ENCODE measurements at places on chromosomes 5 and 9.

- DNase-seq = no peak
These were observed 929.7 kb upstream of the SEMA6A start for GRCh38 chr5:117504305-117504704.

DNA sequence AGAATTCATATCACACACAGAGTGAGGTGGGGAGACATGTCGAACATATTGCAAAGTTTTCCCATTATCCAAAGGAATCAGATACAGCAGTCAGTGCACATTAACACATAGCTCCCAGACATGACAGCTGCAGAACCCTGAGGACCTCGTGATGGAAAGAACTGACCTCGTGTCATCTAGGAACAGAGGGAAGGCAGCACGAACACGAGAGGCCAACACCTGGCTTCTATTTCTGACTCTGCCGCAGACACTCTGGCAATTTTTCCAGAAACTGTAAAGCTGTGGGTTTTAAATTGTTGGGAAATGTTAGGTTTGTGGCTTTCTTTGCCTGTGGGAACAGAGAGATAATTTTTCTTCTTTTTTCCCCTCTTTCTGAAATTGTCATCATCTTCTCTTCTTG lies 315.0 kb upstream of the PIK3R1 start:
- DNase-seq = no peak

DNA sequence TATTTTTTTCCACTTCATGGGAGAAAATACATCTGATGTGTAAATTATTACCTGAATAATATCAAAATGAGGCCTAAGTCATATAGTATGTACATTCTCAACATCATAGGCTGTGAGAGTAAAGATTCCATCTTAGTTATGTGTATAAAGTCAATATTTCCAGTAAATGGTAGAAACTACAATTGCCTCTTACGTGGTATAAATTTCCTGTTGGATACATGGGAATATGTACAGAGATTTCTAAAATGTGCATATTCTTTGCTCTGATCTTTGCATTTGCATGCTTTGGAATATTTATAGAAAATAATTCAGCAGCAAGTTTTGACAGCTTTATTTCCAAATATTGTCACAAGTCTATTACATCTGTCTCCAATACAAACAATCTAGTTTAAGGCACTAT lies 78.8 kb downstream of the GABRB2 start:
- no peak for DNase-seq

- no peak for DNase-seq
These were observed 158.9 kb upstream of the EGFLAM start for GRCh38 chr5:38099205-38100168.

DNA sequence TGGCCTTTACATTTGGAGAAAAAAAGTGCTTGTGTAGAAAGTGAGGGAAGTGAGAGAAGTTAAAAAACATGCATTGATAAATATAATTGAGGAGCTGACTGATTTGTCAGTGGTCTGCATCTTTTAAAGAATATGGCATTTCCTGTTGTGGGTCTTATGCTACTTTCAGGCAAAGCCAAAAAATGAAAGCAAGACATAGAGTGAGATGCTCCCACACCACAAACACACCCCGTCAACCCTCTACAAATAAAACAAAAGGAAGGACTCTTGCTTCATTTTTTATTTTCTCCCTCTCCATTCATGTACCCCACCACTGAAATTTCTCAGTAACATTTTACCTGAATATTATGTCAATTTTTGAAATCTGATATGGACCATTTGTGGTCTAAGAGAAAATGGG lies 22.1 kb upstream of the PLCXD3 start:
- no peak for DNase-seq

- no peak for DNase-seq
These were observed 2.4 kb downstream of the BBLN start for GRCh38 chr9:128162215-128163026.

DNA sequence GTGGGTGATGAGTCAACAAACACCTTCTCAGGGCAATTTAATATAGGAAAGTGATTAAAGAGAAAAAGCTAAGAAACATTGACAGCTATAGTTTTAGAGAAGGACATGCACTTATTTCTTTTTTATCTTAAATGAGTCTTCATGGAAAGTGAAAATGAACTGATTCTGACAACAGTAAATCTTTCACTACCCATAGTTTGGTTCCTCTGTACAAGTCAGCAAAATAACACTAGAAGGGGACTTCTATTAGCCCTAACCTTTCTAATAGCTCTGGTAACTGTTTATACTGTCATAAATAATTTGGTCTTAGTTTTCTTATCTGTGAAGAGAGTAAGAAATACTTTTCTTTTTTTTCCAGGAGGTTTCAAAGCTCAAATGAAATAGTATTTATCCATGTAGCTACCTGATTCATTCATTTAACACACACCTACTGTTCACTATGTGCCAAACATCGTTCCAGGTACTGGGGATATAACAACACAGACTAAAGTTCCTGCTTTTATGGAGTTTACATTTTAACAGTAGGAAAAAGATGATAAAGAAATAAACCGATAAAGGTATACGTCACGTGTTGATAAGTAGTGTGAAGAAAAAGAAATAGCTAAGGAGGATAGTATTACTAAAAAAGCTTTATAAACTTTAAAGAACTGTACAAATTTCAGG lies 148.2 kb downstream of the PCSK1 start:
- DNase-seq = no peak

DNA sequence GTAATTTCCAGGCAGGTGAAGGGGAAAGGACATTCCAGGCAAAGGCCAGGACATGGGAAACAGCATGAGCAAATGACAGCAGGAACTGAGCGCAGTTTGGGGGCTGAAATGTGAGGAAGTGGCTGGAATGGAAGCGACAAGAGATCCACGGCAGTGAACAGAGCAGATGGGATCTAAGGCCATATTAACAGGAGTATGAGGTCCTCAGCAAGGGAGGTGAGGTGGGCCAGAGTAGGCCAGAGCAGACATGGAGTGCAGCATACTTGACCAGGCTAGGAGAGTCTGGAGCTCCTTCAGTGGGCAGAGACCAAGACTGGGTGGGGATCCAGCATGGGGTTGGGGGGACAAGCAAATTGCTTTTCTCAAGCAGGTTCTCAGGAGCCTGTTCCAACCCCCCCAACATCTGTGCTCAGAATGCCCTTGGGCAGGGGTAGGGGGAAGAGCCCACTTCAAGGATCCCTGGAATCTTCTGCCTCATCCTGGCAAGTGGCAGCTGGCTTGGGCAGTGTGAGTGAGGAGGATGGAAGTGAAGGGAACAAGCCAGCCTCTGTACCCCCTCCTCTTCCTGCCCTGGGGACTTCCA lies 34.5 kb downstream of the DAB2IP start:
- no peak for DNase-seq

DNA sequence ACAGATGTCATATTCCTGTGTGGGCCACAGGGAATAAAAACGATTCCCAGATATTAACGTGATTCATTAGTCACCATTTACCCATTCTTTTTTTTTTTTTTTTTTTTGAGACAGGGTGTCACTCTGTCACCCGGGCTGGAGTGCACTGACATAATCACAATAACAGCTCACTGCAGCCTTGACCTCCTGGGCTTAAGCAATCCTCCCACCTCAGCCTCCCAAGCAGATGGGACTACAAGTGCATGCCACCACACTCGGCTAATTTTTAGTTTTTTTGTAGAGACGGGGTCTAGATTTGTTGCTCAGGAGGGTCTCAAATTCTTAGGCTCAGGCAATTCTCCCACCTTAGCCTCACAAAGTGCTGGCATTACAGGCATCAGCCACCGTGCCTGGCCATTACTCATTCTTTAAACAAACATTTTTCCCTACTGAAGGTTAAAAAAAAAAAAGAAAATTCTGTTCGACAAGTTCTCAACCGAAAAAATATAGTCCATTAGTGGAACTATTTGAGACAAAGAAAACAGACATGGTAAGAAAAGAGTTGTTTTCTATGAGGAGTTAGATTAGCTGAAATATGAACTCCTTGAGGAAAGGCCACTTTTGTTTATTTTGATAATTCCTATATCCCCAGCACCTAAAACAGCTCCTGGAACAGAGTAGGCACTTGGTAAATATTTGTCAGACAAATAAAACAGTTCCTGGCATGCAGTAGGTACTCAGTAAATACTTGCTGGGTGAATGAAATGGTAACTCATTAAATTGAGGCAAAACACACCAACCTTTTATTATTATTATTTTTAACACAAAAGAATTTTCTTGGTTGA lies 32.1 kb upstream of the PDCL start:
- DNase-seq = no peak

DNA sequence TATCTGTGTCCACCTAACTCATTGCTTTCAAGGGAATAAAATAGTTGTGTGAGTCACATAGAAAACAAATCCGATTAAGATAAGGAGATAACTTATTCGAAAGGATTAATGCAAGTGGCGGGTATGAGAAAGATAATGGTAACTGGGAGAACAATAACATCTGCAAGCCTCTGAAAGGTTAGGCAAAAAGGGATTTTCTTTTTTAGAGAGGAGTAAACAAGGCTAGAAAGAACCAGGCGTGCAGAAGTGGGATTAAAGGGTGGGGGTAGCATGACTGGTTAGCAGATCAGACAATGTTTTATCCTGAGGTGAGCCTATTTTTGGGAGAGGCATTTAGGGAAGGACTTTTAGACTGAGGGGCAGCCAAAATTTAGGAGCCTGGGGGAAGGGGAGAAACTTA lies 34.7 kb upstream of the JMY start:
- DNase-seq = no peak

DNA sequence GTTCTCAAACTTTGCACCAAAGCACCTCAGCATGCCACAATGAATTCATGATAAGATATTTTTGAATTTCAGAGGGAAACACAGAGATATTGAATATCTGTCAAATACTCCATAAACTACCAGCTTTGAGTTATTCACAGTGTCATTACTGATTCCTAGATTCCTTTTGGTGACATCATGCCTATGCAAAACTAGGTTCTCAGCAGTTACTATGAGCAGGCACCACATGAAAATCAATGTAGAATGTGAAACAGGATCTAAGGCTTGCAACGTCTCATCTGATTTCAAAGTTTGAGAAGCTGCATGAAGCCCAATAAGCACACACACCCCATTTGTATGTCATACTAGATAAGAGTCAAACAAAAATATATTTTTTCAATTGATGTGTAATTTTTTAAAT lies 426.5 kb downstream of the NR2F1-AS1 start:
- DNase-seq = no peak

DNA sequence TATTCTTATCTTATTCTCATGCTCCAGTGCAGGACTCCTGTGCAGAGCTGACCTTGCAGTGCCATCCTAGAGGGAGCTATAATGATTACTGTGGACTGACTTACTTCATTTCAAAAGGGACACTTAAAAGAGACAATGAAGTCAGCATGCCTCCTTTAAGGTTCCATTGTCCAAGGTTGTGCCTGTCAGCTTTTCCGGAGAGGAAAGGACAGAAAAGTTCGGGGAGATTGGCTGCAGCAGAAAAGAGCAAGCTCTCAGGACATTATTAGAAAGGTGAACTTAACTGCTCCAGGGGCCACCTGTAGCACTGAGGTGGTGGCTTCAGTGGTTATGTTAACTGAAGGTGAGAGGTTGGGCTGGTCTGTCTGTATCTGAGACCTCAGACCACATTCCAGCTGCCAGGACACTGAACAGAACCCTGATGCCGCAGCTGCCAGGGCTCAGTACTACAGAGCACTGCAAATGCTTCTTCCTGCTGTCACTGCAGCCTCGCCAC lies 112.9 kb downstream of the ST8SIA4 start:
- DNase-seq = no peak

GRCh38 chr9:13899924-13900323 lies 414.0 kb downstream of the NFIB start:
- no peak for DNase-seq

GRCh38 chr5:13648822-13649221 lies 295.7 kb downstream of the DNAH5 start:
- DNase-seq = no peak

GRCh38 chr5:68329554-68330255 lies 114.1 kb downstream of the PIK3R1 start:
- DNase-seq = no peak

DNA sequence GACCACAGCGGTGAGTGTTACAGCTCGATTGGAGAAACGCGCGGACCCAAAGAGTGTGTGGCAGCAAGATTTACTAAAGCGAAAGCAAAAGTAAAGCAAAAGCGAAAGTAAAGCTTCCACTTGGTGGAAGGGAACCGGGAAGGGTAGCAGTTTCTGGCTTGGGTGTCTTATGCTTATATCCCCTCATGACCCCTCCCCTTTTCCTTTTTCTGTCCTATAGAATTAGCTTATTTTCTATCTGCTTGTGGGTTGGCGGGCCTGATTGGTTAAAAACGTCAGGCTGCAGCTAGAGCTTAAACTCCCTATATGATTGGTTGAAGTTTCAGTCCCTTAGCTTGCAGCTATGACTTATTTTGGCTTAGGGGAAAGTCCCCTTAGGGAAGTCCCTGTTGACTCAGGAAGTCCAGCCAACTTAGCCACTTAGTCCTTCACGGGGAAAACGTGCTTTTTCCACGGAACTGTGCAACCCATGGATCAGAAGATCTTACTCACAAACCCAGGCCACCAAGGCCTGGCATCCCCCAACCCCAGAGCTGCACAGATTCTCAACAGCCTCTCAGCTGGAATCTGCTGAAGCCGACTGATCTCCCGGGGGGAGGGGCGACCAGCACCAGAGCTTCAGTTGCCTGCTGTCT lies 114.2 kb upstream of the ADAMTS16 start:
- DNase-seq = no peak

GRCh38 chr5:10201223-10201868 lies 48.3 kb downstream of the ATPSCKMT start:
- DNase-seq = no peak

GRCh38 chr5:72599519-72600370 lies 92.5 kb upstream of the ZNF366 start:
- DNase-seq = no peak

- no peak for DNase-seq
These were observed 31.1 kb downstream of the ATP6V0E1 start for GRCh38 chr5:173014671-173015070.

GRCh38 chr5:39231705-39232525 lies 12.6 kb upstream of the FYB1 start:
- no peak for DNase-seq

DNA sequence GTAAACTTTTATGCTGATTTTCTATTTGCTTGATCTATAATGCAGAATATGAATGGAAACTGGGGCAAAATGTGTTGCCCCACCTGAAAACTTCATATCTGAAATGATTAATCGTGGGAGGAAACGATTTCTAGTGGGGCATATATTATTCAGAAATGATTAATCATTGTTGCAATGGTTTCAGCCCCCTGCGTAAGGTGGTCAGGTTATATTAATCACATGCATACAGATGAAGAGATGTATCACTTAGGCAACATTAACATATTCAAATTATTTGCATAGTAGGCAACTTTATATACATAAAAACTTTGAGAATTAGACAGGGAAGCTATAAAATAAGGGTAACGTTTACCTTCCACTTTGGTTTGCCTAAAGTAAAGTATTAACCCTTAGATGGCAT lies 49.8 kb downstream of the LSM11 start:
- DNase-seq = no peak

- DNase-seq = no peak
These were observed 15.8 kb downstream of the TLN1 start for GRCh38 chr9:35716230-35716629.

GRCh38 chr5:139767960-139768359 lies 27.6 kb upstream of the PSD2 start:
- no peak for DNase-seq

- DNase-seq = no peak
These were observed 66.0 kb downstream of the PLAC8L1 start for GRCh38 chr5:146039420-146039819.

- DNase-seq = no peak
These were observed 129.6 kb downstream of the TLE1 start for GRCh38 chr9:81559709-81560108.
